ENCODE measurements at places on chromosomes 2 and 18.

DNA sequence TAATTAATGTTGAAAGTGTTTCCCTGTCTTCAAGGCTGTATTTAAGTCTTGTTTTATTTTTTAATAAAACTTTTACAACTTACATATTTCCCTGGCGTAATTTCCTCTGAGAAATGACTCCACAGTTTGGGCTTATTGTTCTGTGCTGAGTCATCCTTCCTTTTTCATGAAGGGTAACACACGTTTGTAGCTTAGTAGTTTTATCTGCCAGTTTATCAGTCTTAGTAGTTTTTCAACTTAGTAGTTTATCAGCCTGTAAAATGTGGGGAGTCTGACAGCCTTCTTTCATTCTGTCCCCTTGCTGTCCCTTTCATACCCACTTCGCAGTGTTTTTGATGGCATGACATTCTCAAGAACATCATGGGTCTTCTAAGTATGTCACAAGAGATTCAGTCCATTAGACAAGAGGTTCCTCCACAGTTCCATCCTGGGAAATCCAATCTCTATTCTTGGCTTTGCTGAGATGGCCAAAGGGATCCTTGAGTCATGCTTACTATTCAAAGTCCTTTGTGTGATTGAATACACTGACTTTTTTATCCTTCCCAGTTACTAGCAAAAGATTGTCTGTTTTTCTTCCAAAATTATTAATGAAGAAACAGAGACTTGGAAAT lies 60.0 kb upstream of the SGPP2 start:
- H3K27me3 ChIP-seq: no peaks in the 10 kb centered on the region
- no peaks in the 10 kb centered on the region for H3K36me3 ChIP-seq
- no peak overlapping the region for H3K27ac ChIP-seq
- no peaks in the 10 kb centered on the region for H3K4me1 ChIP-seq
- no peak for DNase-seq

GRCh38 chr18:9709304-9709877 lies 1.3 kb downstream of the RAB31 start:
- no peak overlapping the region for H3K27ac ChIP-seq
- no peak for DNase-seq
- peaks cover 65% of the 10 kb centered on the region for H3K4me1 ChIP-seq
- peaks cover 17% of the 10 kb centered on the region for H3K36me3 ChIP-seq

DNA sequence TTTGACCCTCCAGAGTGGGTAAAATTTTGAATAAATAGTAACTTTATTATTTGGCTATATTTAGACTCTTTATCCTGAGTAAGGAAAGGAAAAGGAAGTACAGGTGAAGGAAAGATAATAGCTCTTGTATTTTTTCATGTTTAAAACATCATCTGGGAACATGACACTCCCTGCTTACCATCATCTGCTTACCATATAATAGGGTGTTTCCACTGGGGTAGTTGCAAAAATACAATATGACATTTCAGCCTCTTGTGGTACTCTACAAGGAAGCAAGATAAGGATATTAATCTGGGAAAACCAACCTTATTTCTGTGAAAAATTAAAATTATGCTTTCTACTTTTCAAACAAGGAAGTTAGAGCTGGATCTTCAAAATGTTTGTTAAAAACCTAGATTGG lies 9.9 kb downstream of the RELCH start:
- no peaks in the 10 kb centered on the region for H3K4me1 ChIP-seq
- H3K27me3 ChIP-seq: no peaks in the 10 kb centered on the region
- H3K36me3 ChIP-seq: no peaks in the 10 kb centered on the region
- no peak for DNase-seq
- H3K27ac ChIP-seq: no peak overlapping the region
- H3K4me3 ChIP-seq: no peak overlapping the region

DNA sequence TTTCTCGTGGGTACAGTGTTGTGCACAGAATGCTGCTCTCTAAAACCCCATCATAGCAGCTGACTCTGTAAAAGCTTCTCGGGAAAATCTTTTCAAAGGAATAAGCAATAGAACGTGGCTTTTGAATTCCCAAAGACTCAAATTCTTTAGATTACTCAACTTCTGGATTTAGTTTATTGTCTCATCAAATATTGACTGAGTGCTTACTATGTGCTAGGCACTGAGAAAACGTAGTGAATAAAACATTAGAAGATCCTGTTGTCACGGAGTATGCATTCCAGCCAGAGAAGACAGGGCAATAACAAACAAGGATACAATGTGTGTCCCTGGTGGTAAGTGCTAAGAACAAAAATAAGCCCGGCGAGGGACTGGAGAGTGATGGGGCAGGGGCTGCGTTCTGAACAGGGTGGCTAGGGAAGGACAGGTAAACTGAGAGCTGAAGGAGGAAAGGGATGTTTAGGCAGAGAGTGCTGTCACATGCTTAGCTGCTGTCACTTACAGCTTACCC lies 178.2 kb upstream of the SIX3 start:
- H3K36me3 ChIP-seq: no peaks in the 10 kb centered on the region
- no peak for DNase-seq
- no peak overlapping the region for H3K4me3 ChIP-seq
- no peaks in the 10 kb centered on the region for H3K4me1 ChIP-seq
- H3K27me3 ChIP-seq: peaks cover 6% of the 10 kb centered on the region

GRCh38 chr18:49041435-49042245 lies 90.9 kb upstream of the SMAD7 start:
- H3K4me3 ChIP-seq: no peak overlapping the region
- H3K27me3 ChIP-seq: no peaks in the 10 kb centered on the region
- H3K36me3 ChIP-seq: peaks cover 6% of the 10 kb centered on the region
- no peaks in the 10 kb centered on the region for H3K4me1 ChIP-seq
- no peak overlapping the region for H3K27ac ChIP-seq

Measured in K562 (cell line).